ENCODE measurements at places on chromosomes 5 and 9.

GRCh38 chr9:98083061-98083501 is 26.5 kb downstream of the NANS start:
- H3K36me3 ChIP-seq: peaks cover 94% of the 10 kb centered on the region
- DNase-seq: no peak

DNA sequence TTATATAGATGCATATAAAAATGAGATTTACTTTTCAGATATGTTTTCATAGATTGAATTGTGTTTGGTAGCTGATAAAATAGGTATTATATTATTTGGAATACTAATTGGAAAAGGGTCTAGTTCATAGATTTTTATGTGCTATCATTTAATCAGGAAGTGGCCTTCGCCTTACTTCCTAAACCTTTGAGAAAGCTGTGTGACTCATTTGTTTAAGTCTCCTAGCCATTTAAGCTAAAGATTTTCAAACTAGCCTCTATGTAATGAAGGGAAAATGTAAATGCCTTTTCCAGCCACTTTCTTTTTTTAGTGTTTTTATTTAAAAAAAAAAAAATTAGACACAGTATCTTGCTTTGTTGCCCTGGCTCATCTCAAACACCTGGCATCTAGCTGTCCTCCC is 97.5 kb downstream of the DMXL1 start:
- no peak overlapping the region for H3K27ac ChIP-seq
- H3K4me1 ChIP-seq: no peaks in the 10 kb centered on the region
- peaks cover 84% of the 10 kb centered on the region for H3K36me3 ChIP-seq
- H3K27me3 ChIP-seq: no peaks in the 10 kb centered on the region

- no peak for DNase-seq
- H3K36me3 ChIP-seq: no peaks in the 10 kb centered on the region
Observed at GRCh38 chr9:89986190-89986589, 381.4 kb downstream of the GADD45G start.

DNA sequence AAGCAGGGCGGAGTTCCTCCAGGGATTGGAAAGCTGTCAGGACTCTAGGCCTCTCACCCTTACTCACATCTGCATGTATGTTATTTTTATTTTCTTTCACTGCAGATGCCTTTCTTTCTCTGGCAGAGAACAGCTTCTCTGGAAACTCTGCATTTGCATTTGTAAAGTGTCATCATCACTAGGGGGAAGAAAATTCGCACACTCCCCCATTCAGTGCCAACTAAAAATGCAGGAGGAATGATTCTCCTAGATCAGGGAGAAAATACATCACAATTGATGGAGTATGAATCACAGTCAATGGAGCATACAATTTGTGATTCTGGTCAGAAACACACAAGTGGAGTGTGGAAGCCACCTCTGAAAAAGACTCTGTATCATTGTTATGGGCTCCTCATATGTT is 351.4 kb upstream of the FTMT start:
- no peaks in the 10 kb centered on the region for H3K36me3 ChIP-seq
- no peaks in the 10 kb centered on the region for H3K4me1 ChIP-seq
- no peak for DNase-seq
- no peak overlapping the region for H3K4me3 ChIP-seq

DNA sequence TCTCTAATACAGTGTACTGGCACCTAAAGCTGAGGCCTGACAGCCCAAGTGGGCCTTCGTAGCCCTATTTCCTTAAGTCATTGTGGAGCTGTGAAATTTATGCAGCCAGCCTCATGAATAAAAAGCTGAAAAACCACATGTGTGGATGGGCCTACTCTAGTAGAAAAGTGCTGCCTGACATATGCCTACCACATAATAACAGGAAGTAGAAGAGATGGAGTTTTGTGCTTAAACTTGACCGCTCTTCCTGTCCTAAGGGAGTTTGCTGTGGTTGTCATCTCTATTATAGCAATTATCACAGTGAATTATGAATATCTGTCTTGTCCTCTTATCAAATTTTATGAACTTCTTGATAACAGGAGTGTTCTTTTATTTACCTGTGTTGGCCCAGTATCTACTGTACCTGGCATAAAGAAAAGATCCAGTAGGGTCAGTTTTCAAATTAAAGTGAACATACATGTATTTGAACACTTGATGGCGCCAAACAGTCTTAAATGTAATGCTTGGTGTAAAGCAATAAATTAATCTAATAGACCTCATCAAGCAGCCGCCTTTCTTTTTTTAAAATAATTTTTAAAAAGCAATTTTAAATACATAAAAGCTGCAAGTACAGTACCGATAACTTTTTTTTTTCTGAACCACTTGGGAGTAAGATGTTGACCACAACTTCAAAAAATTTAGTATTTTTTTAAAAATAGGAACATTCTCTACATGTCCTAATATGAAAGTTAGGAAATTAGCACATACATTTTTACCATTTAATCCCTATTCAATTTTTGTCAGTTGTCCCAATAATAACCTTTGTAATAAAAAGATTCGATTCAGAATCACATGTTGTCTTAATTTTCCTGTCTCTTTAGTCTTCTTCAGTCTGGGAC is 51.0 kb downstream of the FKTN start:
- no peaks in the 10 kb centered on the region for H3K27me3 ChIP-seq
- peaks cover 3% of the 10 kb centered on the region for H3K36me3 ChIP-seq
- no peaks in the 10 kb centered on the region for H3K4me1 ChIP-seq
- H3K27ac ChIP-seq: no peak overlapping the region
- no peak overlapping the region for H3K4me3 ChIP-seq

DNA sequence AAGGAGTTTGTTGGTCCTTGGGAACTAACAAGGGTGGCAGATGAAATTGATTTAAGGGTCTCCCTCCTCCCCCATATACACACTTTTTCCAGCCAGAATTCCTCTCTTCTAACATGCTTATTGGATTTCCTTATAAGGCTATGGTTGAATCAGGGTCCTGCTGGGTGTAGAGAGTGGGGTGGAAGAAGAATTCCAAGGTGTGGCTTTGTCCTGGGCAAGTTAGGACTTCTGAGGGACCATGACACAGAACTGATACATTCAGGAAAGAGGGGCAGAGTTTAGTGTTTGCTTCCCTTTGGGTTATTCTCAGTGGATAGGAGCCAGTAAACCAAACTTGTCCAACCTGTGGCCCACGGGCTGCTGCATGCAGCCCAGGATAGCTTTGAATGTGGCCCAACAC is 116.5 kb downstream of the SNX18 start:
- H3K4me3 ChIP-seq: no peak overlapping the region
- H3K4me1 ChIP-seq: no peaks in the 10 kb centered on the region
- no peaks in the 10 kb centered on the region for H3K36me3 ChIP-seq

GRCh38 chr9:532707-533106 is 308.8 kb upstream of the DMRT1 start:
- H3K4me3 ChIP-seq: no peak overlapping the region
- H3K36me3 ChIP-seq: no peaks in the 10 kb centered on the region
- no peaks in the 10 kb centered on the region for H3K27me3 ChIP-seq

- DNase-seq: no peak
- no peak overlapping the region for H3K4me3 ChIP-seq
- H3K27me3 ChIP-seq: no peaks in the 10 kb centered on the region
- peaks cover 63% of the 10 kb centered on the region for H3K4me1 ChIP-seq
- peaks cover 8% of the 10 kb centered on the region for H3K36me3 ChIP-seq
Observed at GRCh38 chr5:36881807-36882206, 5.2 kb downstream of the NIPBL start.

GRCh38 chr9:73155968-73156864 is 4.6 kb downstream of the ANXA1 start:
- H3K4me3 ChIP-seq: peak overlapping the region; percentile 19
- DNase-seq: peak; percentile 78
- H3K27me3 ChIP-seq: no peaks in the 10 kb centered on the region
- H3K4me1 ChIP-seq: peaks cover 51% of the 10 kb centered on the region
